ENCODE measurements at places on chromosomes 3 and 15.

GRCh38 chr15:91940496-91941381, 87.2 kb downstream of the SLCO3A1 start:
- no peak for DNase-seq

DNA sequence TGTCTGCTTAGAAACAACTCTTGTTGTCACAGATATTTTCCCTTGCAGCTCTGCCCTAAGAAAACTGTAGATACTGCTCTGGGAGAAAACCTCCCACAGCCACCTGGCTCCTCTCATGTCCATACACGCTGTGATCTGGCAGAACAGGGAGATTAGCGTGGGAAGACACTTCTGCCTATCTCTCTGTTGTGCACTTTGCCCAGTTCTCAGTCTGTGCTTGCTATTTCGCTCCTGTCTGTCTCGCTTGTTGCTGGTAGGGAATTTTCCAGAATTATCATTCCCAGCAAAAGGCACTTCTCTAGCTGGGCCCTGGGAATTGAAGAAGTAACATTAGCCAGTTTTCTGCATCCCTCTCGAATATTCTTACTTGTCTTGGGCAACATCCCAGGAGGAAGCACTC, 8.1 kb upstream of the GATM start:
- no peak for DNase-seq

GRCh38 chr3:63324621-63325020, 46.5 kb downstream of the SYNPR start:
- DNase-seq = no peak

DNA sequence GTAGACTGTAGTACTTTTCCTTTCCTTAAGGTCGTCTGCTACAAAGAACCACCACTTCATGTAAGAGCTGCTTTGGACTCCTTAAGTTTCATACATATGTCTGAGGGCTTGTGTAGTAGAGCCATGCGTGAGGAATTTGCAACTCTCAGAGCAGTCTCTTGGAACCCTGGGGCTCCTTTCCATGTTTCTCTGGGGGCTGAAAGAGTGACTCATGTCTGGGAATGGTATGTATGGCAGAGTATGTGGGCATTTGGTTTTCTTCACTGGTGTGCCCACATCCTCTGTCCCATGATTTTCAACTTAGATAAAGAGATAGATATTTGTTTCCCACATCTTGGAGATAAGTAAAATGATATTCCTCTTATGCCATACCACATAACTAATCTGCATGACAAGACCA, 20.6 kb upstream of the RBM5 start:
- DNase-seq = no peak

- DNase-seq = no peak
Measured at GRCh38 chr3:112746675-112747280, 99.9 kb downstream of the CD200R1L start.

All from stimulated activated CD8-positive, alpha-beta memory T cell treated with anti-CD3 and anti-CD28 coated beads, Interleukin-4, amount 100 ng/mL, for 4 hours (primary cell).